Stimulated activated CD8-positive, alpha-beta memory T cell treated with anti-CD3 and anti-CD28 coated beads, Interleukin-15, amount 100 ng/mL, for 24 hours (primary cell): ENCODE measurements at places on chromosomes 2 and 18.

- DNase-seq, result no peak
Observed at GRCh38 chr18:5604778-5605177, 61.0 kb upstream of the EPB41L3 start.

DNA sequence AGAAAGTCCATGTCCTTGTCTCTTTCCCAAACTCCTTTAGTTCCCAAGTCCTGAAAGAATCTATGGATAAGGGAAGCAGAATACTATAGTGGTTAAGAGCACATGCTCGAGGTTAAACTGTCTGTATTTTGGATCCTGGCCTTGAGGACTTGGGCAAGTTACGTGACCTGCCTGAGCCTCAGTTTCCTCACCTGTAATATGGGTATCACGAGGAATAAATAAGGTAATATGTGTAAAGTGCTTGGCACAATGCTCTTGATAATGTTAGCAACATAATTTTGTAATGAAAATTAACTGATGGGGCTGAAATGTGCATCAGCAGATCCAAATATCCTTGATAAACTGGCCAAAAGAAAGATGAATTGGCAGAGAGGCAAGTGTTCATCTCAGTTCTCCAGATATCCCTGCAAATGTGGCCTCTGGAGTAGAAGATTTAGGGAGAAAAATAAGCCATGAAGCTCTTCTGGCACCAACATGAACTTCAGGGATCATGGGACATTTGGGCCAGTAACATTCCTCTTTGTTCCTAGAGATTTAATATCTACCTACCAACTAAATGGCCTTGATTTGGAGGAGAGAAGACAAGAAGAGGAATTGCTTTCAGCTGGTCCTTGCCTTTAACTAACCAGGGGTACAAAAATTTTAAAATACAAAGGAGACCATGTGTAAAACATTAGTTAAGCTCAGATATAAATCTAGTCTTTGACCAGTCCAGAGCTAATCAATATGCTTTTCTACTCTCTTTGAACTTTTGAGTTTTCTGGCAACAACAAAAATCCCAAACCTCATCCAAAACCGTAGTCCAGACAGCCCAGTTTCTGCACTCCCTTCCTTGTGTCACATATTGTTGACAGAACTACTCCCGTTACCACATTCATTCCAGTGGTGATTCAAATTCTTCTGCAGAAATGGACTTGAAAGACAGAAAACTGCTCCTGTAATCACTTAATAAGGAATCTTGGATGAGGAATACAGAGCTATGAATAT, 52.7 kb upstream of the EML4 start:
- DNase-seq, result no peak

DNA sequence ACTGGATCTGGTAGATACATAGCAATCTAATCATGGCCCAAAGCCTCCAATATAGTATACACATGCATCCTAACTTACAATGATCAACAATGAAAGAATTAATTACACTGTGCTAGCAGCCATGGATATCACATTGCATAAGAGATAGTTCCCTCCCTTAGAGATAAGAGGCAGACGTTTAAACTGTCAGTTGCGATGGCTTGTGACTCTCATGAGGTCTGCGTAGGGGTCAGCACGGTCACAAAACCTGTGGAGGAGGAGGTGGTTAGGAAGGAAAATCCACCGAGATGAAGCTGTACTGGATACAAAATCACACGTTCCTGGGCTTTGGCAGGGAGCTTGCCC, 800 bp upstream of the RALB start:
- DNase-seq, result no peak

DNA sequence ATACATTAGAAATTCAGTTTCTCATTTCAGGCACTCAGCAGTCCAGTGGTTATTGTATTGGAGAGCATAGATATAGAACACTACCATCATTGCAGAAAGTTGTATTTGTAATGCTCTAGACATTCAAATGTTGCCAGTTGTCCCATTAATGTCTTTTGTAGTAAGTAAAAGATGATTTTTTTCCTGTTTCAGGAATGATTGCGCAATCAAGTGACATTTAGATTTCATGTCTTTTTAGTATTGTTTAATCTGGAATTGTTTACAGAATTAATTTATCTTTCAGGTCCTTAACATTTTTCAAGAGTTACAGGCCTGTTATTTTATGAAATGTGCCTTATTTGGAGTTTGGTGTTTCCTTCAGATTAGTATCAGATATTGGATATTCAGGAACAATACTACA, 134.7 kb downstream of the MSTN start:
- DNase-seq, result no peak

GRCh38 chr2:240962300-240963064, 35.9 kb upstream of the SNED1 start:
- no peak for DNase-seq

- DNase-seq, result no peak
Observed at GRCh38 chr2:170455617-170456426, 259.3 kb upstream of the SP5 start.

DNA sequence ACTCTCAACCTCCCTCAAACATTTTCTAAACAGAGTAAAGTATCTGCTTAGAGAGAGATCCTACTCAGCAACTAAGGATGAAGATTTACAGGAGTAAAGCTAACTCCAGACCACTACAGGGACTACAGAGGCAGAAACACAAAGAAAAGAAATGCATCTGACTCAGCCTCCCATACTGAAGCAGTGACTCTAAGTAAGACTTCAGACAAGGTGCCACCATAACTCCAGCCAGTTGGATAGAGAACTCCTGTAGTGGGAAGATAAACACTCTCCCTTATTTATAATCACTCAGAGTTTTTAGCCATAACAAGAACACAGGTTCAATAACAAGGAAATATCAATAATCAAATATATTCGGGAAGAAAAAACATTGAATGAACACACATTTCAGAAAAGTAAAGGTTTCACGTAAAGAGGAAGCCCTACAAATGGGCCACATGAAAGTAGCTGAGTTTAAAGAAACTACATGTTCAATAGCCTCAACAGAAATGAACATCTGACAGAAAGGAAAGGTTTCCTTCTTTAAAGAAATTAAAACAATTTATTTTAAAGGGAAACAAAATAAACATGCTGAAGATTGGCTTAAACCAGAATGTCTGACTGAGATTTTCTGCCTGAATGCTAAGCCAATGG, 519.9 kb downstream of the KCNJ3 start:
- no peak for DNase-seq

DNA sequence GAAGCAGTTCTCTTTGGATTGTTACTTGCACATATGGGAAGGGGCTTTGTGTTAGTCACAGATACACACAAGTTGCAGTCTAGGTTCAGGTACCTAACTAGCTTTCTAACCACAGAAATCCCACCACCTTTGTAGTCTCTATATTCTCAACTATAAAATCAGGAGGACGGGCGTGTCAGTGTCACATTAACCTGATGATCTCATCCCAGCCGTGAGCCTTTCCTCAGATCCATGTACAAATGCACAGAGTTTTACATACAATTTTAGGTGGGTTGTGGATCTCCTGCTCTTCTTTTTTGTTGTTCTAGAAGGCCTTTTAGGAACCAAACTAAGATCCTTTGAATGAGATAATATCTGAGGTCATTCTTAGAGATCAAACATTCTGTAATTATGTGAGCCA, 94.0 kb downstream of the ZNF532 start:
- no peak for DNase-seq

GRCh38 chr2:151826737-151827157, 1.5 kb downstream of the ARL5A start:
- DNase-seq, result no peak

DNA sequence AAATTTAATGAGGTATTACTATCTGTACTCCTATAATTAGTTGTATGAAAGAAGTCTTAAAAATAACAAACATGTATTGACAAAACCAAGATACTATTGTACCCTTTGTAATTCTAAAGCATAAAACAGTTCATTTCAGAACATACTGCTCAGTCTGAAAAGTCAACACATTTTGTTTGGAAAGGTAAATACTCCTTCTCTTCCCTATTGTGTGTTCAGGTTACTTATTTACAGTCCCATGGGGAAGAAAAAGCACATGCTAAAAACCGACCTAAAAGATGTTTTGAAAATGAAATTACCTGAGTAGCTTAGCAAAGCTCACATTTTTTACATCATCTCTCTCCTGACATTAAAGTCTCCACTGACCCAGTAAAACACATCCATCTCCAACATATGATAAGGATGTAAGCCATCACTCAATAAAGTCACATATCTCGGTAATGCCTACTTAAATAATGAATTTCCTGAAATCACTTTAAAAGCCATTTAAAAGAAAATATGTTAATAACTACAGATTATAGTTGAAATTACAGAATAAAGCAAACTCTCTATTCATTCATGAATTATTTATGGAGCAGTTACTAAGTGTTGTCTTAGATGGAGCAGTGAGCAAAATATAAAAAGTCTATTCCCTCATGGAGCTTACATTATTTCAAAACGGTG, 75.6 kb upstream of the FZD5 start:
- no peak for DNase-seq

- no peak for DNase-seq
Observed at GRCh38 chr2:119028327-119029174, 86.6 kb downstream of the MARCO start.

GRCh38 chr2:186751078-186751477, 57.2 kb downstream of the FAM171B start:
- DNase-seq, result no peak

- DNase-seq, result no peak
Observed at GRCh38 chr2:84424152-84424551, 34.9 kb downstream of the SUCLG1 start.

DNA sequence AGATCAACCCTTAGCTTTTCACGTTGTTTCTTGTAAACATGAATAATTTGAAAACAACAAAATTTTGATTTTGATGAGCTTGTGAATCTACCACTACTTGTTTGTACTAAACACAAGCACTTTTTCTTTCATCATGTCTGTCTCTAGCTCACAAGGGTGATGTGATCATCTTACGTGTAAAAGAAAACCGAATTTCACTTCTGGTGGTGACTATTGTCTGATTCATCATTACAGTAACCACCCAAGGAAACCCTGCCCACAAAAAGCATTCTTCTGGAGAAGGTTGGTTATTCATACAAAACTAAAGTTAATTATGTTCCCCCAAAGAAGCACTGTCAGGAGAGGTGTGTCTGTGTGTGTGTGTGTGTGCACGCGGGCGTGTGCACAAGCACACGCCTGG, 285.4 kb downstream of the ZNF516 start:
- DNase-seq, result no peak

DNA sequence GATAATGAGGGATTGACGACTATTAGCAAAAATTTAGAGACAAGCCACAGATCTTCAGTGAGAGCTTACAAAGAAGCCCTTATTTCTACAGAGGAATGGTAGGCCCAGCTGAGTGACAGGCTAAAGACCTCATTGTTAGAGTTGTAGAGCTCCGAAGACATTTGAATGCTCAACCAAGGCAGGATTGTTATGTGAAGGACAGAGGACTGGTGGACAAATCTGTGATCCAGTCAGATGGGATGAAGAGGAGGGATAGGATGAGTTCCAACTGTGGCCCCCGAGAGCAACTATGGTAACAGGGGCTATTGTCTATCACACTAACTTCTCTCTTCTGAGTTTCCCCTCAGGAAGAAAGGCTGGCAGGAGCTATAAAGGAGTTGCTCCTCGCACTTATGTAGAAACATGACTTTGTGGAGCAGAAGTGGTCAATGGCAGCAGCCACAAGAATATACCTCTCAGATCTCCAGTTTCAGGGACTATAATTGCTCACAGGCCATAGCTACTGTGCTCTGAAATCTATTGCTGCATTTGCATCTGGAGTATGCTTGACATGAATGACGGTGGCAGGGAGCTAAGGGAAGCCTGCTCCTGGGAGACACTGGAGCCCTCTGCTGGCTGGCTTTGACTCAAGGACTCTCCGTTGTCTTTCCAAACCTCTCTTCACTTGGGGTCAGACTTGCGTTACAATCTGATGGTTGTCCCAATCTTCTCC, 50.3 kb upstream of the GREB1L start:
- no peak for DNase-seq

DNA sequence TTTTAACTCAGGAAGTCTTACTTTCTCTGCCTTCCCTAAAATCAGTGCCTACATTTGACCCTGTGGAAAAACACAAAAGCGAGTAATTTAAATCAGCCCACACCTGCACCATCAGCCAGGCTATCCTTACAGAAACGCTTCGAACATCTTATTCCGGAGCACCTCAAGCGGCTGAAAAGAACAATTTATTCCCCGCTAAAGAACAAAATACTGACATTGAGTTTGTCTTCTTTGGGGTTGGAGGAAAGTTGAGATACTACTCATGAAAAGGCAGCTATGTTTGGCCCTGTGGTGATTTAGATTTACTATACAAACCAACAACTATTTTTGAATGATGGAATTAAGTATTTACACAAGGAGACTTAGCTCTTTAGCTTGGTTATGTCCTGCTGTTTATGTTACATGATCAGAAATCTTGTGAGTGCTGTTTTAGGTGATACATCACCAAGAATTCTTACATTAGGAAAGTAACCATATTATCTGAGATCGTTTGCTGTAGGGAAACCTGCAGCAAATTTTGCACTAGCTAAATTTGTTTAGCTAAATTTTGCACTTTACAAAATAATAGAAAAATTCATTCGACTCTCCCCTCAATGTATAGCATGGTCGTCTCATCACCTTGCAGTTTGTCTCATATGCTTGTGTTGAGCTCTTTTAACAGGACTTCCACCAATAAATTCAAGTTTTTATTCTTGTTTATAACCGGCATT, 158.8 kb upstream of the SIX2 start:
- DNase-seq, result no peak

- no peak for DNase-seq
Observed at GRCh38 chr2:190180313-190181122, 118.0 kb upstream of the MSTN start.

GRCh38 chr2:165475277-165476004, 5.9 kb downstream of the CSRNP3 start:
- DNase-seq, result no peak

GRCh38 chr2:64249426-64249825, 105.2 kb upstream of the PELI1 start:
- DNase-seq, result no peak

- no peak for DNase-seq
Observed at GRCh38 chr2:201450954-201451291, 335 bp downstream of the TRAK2 start.

- no peak for DNase-seq
Observed at GRCh38 chr2:96501471-96501874, 3.7 kb downstream of the NEURL3 start.

GRCh38 chr18:4207383-4207985, 247.6 kb downstream of the DLGAP1 start:
- DNase-seq, result no peak

DNA sequence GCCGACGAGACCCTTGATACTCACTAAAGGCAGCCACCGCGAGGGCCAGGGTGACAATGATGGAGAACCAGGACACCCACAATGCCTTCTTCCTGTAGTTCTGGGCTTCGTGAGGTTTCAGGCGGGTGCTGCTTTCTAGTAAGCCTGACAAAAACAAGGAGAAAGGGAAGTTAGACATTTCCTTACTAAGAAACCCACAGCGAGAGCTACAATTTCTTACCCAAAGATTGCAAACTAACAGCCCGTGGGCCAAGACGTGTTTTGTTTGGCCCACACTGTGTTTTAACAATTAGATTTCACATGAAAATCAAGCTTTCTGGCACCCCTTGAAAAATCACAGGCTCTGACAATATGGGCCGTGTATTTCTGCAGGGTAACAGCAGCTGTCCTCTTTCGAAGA, 5.6 kb downstream of the TMEM163 start:
- no peak for DNase-seq

GRCh38 chr18:57397440-57398132, 37.6 kb upstream of the ONECUT2 start:
- DNase-seq, result no peak

- no peak for DNase-seq
Observed at GRCh38 chr2:75208738-75209137, 9.4 kb upstream of the TACR1 start.
